ENCODE measurements at places on chromosomes 3 and 15. TPM values are rescaled to one million over a fixed set of nuclear protein-coding genes. Genes with fewer than 3 reads are reported as not detected.

- no peak for DNase-seq
These were observed 122.3 kb downstream of the EFHB start for GRCh38 chr3:19811689-19812088.

GRCh38 chr15:63698692-63699091 is 101.5 kb downstream of the FBXL22 start:
- no peak for DNase-seq

DNA sequence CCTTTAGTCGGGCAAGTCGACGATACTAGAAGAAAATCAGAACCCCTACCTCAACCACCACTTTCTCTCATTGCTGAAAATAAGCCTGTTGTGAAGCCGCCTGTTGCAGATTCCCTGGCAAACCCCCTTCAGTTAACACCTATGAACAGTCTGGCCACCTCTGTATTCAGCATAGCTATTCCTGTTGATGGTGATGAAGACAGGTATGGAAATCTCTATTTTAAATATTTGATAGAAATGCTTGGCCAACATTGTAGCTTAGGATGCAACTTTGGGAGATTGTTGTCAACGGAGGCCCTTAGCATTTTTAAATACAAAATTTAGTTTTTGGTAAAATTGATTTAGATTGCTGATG is 3.0 kb downstream of the TSC22D2 start:
- no peak for DNase-seq

GRCh38 chr15:98838387-98839259 is 169.0 kb downstream of the PGPEP1L start:
- no peak for DNase-seq

The RASGRP1 gene
- total RNA-seq, result 1.9 TPM

DNA sequence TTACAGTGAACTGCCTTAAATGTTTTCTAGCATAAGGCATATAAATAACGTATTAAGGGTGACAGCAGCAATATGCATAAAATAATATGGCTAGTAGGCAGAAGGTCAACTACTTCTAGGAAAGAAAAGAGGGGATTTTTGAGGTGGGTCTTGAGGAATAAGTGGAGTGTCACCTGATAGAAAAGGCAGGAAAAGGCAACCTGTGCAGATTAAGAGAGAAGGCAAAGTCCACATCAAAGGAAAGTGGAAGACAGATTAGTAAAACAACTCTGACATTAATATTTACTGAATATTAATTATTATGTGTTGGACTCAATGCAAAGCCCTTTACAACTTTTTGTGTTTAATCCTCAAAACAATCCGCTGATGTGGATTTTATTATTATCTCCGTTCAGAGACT is 2.8 kb downstream of the THOC7 start:
- DNase-seq, result no peak

GRCh38 chr3:76986876-76987474 is 52.9 kb upstream of the ROBO2 start:
- no peak for DNase-seq

DNA sequence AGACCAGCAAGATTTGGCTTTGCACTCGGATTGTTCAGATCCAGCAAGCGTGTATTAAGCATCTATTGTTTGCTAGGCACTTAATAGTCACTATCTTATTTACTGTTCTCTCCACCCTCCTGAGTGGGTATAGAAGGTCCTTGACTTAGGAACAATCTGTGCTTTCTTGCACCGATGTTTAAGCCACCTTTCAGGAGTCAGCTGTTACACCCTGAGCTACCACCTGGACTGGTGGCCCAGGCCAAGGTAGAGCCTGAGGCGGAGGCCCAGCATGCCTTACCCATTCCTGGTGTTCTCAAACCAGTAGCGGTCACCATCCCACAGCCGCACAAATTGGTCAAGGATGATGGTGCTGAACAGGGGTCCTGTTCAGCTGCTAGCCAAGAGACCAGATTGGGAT is 10.0 kb downstream of the DUOX1 start:
- DNase-seq, result no peak

GRCh38 chr15:33126559-33127290 is 67.8 kb downstream of the FMN1 start:
- peak; percentile 98 for DNase-seq

The TP63 gene
- total RNA-seq, result not detected

DNA sequence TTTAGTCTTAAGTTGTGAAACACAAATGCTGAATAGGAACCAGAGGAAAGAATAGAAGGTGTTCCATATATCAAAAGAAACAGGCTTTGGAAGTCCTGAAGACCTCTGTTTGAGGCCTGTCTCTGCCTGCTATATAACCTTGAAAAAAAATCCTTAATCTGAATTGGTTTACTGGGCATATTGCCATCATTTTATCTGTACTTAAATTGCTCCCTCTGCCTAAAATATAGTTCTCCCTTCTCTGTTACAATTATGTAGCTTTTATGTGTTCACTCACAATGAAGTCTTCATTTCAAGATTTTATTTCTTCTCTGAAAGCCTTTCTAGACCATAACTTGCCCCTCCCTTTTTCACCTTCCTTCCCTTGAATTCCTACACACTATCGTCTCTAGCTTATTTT is 21.2 kb downstream of the ARL13B start:
- no peak for DNase-seq

DNA sequence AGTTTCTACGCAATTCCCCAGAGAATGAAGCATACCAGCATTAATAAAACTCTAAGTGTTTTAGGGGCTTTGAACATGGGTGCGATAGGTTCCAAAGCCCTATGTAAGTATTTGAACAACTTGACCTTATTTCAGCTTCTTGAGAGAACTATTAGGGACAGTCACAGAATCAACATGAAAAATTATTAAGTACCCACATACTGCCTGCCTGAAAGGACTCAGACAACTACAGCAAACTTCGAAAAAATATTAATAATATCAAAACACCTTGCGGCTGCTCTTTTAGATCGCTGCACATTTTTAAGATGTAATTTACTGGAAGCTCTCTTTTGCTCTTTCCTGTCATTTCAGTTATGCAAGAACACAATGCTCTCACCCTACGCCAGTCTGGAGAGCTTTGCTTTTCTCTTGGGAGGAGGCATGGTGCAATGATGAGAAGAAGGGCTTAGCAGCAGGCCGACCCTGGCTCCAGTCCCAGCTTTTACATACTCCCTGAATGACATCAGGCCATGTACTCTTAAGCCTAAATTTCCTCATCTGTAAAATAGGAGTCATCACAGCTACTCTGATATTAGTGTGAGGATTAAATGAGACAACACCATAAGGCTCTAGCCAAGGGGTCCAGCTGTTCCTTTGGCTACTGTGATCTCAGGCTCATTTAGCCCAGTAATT is 640.7 kb downstream of the FHIT start:
- DNase-seq, result peak; percentile 36

The CP gene
- 0.28 TPM for total RNA-seq

The COPB2 gene
- 549 TPM for total RNA-seq

- no peak for DNase-seq
These were observed 54.8 kb upstream of the ATP2C1 start for GRCh38 chr3:130838898-130839600.

The IL12A gene
- total RNA-seq, result 0.90 TPM

DNA sequence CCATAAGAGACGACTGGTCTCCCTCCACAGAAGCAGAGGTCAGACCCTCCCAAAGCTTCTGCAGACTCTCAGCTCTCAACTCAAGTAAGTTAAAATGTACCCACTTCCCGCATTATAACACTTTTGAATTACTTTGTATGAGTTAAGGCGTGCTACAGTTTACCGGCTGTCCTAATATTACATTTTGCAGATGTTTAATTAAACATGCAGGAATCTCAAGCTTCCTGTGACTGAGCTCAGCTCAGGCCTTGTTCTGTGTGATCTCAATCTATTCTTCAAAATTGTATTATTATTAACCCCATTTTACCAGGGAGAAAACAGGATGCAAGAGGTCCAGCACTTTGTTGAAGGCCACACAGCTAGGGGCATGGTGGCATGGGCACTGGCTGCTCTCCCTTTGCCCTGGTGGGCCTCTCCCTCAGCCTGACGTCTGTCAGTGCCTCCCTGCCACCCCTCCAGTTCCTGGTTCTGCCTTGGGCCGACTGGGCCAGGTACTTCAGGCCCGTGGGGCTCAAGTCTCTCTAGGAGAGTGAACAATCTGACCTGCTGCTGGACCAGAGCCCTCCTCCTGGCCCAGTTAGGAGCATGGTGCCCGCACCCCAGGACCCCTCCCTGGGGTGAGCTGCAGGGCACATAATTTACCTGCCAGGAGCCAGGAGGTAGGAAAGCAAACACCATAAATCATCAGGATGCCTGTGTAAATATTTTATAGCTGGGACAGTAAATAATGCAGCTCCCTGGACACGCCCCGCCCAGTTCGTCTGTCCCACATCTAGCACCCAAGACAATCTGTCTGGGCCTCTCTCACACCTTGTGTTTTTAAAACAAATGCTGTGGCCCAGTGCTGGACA is 14.9 kb upstream of the RFT1 start:
- no peak for DNase-seq

- DNase-seq, result no peak
These were observed 761.7 kb downstream of the ROBO1 start for GRCh38 chr3:79006077-79006476.

The MORC1 gene
- not detected for total RNA-seq

DNA sequence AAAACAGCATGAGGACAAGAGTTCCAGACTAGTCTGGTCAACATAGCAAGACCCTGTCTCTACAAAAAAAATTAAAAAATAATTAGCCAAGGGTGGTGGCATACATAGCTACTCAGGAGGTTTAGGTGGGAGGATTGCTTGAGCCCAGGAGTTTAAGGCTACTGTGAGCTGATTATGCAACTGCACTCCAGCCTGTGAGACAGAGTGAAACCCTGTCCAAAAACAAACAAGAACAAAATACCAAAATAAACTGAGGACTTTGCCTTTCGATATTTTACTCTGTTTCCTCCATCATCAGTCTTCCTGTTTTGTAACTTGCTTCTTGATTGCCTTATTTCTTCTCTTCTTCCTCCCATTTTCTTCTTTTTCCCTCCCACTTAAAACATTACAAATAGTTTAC is 504.4 kb downstream of the ROBO1 start:
- no peak for DNase-seq

- DNase-seq, result no peak
These were observed 237.7 kb downstream of the SUCLG2 start for GRCh38 chr3:67416703-67417102.

DNA sequence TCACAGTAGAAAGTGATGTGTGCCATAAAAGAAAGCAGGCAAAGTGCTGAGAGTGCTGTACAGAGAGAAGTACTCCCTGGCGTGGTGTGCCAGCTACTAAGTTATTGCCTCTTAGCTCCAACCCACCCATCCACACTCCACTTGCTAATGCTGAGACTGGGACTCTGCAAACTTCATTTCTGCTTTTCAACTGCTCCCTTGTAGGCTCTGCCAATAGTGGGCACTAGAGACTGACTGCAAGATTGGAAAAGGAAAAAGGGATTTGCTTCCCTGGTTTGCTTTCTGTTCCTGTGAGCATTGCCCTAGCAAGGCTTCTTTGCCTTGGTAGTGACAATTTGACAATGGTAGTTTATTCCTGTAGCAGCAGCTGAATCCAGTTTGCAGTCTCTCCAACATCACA is 56.5 kb upstream of the TMEM108 start:
- DNase-seq, result no peak

GRCh38 chr3:51929420-51930003 is 12.2 kb downstream of the RRP9 start:
- DNase-seq, result no peak

The MYLK gene
- 521 TPM for total RNA-seq

GRCh38 chr3:21433751-21434150 is 317.3 kb downstream of the ZNF385D start:
- DNase-seq, result no peak

Data from IMR-90 (cell line).